ENCODE measurements at places on chromosomes 6 and 20. TPM values are rescaled to one million over a fixed set of nuclear protein-coding genes. Genes with fewer than 3 reads are reported as not detected.

GRCh38 chr6:132816660-132817059 lies 2.3 kb downstream of the RPS12 start:
- peak; percentile 28 for DNase-seq

GRCh38 chr6:151553416-151554165 lies 59.8 kb downstream of the CCDC170 start:
- DNase-seq, result no peak

OR2J3 gene
- not detected for total RNA-seq

CCDC170 gene
- not detected for total RNA-seq

DNA sequence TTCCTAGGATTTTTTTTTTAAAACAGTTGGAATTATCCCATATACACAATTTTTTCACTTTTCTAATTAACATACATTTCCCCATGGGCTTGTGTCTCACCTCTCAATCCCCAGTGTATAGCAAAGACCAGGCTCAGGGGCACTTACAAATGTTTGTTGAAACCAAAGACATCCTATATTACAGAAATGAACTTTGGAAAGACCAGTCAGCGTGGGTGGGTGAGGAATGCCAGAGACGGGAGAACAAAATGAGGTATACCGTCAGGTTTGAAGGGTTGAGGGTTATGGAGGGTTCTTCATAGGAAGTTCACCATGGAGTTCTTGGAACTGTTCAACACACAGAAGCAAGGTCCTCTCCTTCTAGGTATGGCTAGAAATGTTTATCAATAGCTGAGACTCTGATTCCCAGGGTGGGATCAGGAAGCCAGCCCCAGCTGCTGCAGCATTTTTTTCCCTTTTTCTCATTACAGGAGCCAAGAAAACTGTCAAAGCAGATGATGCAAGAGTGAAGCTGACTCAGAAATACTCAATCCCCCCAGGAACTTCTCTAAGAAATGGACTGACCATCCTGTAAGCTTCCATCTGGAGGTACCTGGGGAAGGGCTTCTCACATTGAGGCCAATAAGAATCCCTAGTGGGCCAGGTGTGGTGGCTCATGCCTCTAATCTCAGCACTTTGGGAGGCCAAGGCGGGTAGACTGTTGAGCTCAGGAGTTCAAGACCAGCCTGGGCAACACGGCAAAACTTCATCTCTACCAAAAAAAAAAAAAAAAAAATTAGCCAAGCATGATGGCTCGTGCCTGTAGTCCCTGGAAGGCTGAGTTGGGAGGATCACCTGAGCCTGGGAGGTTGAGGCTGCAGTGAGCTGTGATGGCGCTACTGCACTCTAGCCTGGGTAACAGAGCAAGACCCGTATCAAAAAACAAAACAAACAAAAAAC lies 15.9 kb upstream of the TBC1D20 start:
- DNase-seq, result no peak

GRCh38 chr6:25194172-25194678 lies 84.9 kb upstream of the CARMIL1 start:
- DNase-seq, result peak; percentile 23

SLC13A3 gene
- 0.26 TPM for total RNA-seq

- DNase-seq, result no peak
Measured at GRCh38 chr6:125793280-125793679, 2.5 kb downstream of the NCOA7 start.

GRCh38 chr20:20299904-20300303 lies 68.0 kb upstream of the INSM1 start:
- no peak for DNase-seq

TSPO2 gene
- total RNA-seq, result not detected

SLC25A27 gene
- 4.6 TPM for total RNA-seq

APOM gene
- 9.2 TPM for total RNA-seq

SIRPB2 gene
- not detected for total RNA-seq

DSP gene
- total RNA-seq, result 18.4 TPM

WFDC2 gene
- not detected for total RNA-seq

- no peak for DNase-seq
Measured at GRCh38 chr6:21279619-21280018, 313.9 kb upstream of the SOX4 start.

CEP162 gene
- total RNA-seq, result 3.5 TPM

SGK2 gene
- total RNA-seq, result 45.5 TPM

DNA sequence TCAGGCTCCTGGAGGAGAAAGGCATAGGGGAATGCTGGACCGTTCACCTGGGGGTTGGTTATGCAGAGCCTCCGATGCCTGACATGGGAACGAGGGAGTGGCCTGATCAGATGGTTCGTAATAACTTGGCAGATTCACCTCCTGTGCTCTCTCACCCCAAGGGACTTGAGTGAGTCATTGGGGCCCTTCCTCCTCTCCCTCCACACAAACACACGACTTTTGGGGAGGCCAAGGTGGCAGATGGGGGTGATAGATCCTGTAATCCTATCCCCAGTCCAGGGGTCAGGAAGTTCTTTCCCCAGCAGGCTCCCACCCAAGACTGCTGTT lies 45.6 kb upstream of the ARFGEF2 start:
- DNase-seq, result no peak

GRCh38 chr20:891706-892080 lies 24.4 kb downstream of the ANGPT4 start:
- peak; percentile 88 for DNase-seq

SLC35B2 gene
- total RNA-seq, result 203 TPM

CENPW gene
- total RNA-seq, result 23.3 TPM

DNA sequence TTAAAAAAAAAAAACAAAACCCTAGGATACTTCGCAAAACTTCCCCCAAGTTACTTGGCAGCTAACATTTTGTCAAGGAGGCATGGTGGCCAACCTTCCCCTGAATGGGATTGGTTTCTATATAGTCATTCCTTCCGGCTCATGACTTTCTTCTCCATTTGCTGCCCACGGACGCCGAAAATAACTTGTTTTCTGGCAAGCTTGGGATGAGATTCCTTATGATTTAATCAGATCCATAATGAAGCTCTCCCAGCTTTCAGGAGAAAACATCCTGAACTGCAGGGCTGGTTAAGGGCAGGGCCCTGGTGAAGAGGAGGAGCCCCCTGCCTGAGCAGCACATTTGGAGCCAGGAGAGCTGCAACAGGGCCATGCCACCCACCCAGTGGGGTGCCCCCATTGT lies 49.9 kb downstream of the PPP1R16B start:
- no peak for DNase-seq

- no peak for DNase-seq
Measured at GRCh38 chr6:46894433-46894832, 27.3 kb downstream of the ADGRF5 start.

DNA sequence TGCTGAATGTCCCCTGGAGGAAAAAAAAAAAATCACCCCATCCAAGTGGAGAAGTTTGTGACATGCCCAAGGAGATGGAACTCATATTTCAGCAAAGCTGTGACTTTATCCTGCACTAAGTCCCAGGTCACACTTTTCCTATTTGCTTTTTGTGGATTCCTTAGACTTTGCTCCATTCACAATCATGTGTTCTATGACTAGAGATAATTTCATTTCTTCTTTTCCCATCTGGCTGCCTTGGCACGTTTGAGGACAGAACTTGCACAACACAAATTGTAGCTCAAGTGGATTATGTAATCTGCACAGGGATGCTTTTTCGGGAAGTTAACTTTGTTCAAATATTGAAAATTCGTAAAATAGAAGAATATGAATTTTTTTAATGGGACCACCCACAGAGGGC lies 100.7 kb upstream of the PTPN1 start:
- no peak for DNase-seq

DNA sequence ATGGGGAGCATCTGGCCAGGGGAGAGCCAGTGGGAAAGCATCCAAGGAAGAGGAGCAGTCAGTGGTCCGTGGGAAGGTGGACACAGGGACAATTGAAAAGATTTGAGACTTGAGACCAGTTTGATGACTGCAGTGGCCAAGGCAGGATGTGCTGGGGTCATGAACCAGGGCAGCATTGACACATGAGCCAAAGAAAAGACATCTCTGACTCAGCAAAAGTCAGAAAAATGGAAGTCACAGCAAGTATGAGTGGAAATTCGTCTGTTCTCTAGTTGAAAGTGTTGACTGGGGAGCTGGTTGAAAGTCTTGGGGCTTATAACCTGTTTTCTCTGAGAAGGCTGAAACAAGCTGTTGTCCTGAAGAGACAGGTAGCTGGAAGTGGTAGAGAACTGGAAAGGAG lies 31.3 kb downstream of the RAB22A start:
- DNase-seq, result no peak

- no peak for DNase-seq
Measured at GRCh38 chr6:42748203-42748898, 2.4 kb upstream of the TBCC start.

- DNase-seq, result no peak
Measured at GRCh38 chr6:157268396-157268795, 54.9 kb downstream of the TMEM242 start.

- DNase-seq, result no peak
Measured at GRCh38 chr6:157481865-157482249, 100.9 kb downstream of the ZDHHC14 start.

OR2W1 gene
- not detected for total RNA-seq

KCNK15 gene
- total RNA-seq, result not detected

GRCh38 chr6:131692031-131692430 lies 9.2 kb downstream of the OR2A4 start:
- DNase-seq, result no peak

- DNase-seq, result no peak
Measured at GRCh38 chr6:14373648-14374437, 256.3 kb downstream of the CD83 start.

DAAM2 gene
- not detected for total RNA-seq

DNA sequence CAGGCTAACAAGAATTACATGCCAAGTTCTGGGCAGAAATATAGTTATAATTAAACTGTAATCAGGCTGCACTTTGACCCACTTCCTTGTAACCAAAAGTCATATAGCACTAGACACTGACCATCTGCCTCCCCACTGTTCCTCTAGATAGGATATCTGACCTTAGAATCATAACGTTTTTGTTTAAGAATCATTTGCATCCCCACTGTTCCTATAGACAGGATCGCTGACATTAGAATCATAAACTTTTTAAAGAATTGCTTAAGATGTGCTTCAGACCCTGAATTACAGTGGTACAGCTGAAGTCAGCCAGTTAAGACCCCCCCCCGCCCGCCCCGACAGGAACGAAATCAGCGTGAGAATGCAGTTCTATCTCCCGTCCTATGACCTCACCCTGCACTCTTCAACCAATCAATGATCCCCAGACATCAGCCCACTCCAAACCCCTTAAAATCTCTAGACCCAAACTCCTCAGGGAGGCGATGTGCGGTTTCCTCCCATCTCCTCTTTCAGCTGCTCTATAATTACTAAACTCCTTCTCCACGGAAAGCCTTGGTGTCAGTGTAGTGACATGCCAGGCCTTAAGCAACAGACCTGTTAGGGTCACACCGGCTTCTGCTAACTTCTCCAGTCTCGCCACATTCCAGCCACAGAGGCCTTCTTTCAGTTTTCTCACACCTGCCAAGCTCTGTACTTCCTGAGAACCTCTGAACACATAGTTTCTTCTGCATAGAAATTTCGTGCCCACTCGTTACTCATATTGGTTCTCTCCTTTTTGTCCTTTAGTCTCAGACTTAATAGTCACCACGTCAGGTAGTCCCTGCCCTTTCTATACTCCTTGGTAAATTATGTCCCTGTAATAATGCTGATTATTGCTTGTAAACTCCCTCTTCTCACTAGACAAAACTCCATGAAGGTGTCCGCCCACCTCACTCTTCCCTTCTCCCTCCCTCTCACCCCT lies 93.5 kb downstream of the DTNBP1 start:
- DNase-seq, result no peak

PBOV1 gene
- not detected for total RNA-seq
